ENCODE measurements at places on chromosomes 13 and 19.
A peak's percentile ranks its signal among the peaks of the same experiment; 100 is the strongest.

- DNase-seq = no peak
These were observed 16.8 kb downstream of the KBTBD7 start for GRCh38 chr13:41177616-41178015.

- peak; percentile 34 for DNase-seq
These were observed 6.9 kb downstream of the RAB8A start for GRCh38 chr19:16118489-16119033.

- no peak for DNase-seq
These were observed 9.9 kb downstream of the LYL1 start for GRCh38 chr19:13092606-13093235.

- no peak for DNase-seq
These were observed 18.1 kb downstream of the GADD45B start for GRCh38 chr19:2494084-2494446.

GRCh38 chr19:55493052-55493644 is 4.9 kb downstream of the SSC5D start:
- no peak for DNase-seq

DNA sequence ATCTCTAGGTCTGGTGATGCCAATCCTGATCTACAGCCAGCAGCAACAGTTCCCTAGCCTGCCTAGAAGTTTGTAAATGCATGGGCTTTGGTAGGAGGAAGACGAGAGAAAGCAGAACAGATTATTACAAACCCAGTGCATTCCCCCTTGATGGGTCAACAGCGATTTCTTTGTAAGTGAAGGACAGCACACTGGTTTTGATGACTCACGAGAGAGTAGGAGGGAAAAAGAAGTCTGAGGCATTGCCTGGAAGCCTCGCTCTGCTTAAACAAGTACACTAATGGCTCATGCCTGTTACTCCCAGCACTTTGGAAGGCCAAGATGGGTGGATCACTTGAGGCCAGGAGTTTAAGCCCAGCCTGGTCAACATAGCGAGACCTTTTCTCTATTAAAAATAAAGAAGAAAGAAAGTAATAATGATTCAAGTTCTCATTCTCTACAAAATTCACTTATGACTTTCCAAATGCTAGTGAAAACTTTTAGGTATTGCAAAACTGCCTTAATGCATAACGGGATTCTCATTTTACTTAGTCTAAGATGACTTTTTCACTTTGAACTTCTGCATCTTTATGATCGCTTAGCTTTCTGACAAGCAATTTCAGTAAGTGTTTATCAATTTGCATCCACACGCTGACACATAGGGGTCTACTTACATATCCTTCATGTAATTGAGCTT is 47.7 kb upstream of the USPL1 start:
- no peak for DNase-seq

GRCh38 chr13:113989585-113990300 is 15.9 kb upstream of the C13orf46 start:
- DNase-seq = no peak

GRCh38 chr13:39335721-39336120 is 267.3 kb downstream of the LHFPL6 start:
- no peak for DNase-seq

DNA sequence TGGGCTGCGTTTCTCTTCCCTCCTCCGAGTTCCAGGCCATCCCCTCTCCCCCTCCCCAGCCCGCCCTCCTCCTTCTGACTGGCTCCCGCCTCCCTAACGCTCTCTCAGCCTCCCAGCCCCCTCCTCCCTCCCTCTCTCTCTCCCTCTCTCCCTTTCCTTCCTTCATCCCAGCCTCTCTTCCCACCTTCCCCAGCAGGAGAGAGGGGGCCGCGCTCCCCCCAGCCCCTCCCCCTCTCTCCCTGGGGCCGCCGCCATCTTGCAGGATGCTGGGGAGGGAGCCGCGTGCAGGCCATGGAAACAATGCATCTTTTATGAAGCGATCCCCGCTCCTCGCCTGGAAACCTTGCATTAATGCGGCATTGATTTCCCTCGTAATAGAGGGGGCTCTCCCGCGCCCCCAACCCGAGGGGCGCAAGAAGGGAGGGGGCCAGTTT is 42.6 kb upstream of the ADGRL1 start:
- DNase-seq = peak; percentile 25

GRCh38 chr19:1061987-1062386 is 5.0 kb upstream of the ARHGAP45 start:
- no peak for DNase-seq

GRCh38 chr13:43835701-43836100 is 43.8 kb downstream of the CCDC122 start:
- no peak for DNase-seq

DNA sequence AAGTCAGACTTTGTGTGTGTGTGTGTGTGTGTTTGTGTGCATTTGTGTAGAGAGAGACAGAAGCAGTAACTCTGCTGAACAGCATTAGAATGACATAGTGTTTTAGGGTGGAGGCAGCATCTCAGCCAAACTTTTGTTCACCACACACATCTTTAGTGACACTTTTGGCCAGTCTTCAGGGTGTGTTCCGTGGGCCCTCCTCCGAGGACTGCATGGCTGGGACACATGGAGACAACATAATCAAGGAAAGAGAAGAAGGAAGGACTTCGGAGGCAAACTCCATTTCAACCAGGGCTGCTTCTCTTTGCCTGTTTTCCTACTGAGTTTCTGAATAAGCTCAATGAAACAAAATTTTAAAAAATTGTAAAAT is 205.1 kb downstream of the LHFPL6 start:
- no peak for DNase-seq

- DNase-seq = no peak
These were observed 30.1 kb upstream of the METTL21C start for GRCh38 chr13:102724923-102725322.

- DNase-seq = no peak
These were observed 494.3 kb downstream of the FOXO1 start for GRCh38 chr13:40172149-40172591.

DNA sequence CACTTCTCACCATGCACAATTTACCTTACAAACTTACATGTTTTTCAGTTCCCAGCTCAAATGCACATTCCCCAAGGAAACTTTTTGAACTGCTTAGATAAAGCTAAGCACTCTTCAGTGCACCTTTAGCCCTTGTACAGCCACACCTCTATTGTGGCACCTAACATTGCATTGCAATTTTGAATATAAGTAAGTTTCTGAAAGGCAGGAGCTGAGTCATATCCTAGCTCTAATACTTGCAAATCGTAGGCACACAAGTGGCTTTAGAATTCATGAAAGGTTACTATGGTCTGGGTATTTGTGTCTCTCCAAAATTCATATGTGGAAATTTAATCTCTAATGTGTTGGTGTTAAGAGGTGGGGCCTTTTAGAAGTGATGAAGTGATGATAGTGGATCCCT is 4.9 kb upstream of the ESD start:
- DNase-seq = no peak

- no peak for DNase-seq
These were observed 5.9 kb downstream of the SHD start for GRCh38 chr19:4284974-4285373.

DNA sequence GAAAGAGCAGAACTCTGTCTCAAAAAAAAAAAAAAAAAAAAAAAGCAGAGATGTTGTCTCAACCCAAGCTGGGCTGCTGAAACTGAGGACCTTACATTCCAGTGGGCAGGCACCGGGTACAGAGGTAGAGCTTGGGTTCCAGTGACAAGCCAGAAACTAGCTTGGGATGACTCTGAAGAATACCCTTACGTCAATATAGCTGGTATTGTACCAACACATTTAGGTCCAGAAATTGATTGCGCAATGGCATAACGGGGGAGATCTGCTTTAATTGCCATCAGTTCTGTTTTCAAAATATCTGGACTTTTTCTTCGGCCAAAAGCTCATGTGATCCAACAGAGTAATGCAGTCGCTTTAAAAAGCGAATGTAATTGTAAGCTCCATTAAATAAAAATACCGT is 103.1 kb upstream of the UBL3 start:
- no peak for DNase-seq

GRCh38 chr13:48000559-48001113 is 437 bp downstream of the SUCLA2 start:
- no peak for DNase-seq

DNA sequence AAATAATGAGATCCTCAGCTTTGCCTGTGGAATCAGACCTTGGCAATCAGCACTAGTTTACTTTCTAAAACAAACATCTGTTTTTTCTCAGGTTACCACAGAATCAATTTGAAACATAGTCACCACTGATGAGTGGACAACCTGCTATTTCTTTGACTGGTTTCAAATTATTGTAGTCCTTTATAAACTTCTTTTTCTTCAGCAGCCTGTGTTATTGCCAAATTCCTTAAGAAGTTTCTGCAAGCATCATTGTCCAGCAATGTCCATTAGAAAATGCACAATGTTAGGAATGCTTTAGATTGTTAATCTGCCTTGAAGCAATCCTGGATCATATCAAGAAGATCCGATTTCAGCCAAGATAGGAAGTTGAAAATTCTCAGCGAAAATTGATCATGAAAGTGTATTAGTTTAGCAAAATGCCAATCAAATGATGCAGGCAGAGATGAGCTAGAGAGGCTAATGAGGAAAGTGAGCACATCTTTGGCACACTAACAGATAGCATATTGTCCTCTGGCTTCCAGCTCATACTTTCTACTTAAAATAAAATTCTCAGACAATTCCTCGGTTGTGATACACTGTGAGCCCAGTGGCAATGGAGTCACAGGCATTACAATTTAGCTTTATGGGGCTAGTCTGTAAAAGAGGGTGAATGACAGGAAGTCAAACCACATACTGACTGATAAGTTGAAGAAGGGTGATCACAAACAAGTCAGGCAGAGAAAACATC is 270.6 kb downstream of the SLITRK6 start:
- no peak for DNase-seq

- no peak for DNase-seq
These were observed 3.1 kb downstream of the SLC25A15 start for GRCh38 chr13:40792284-40793051.

DNA sequence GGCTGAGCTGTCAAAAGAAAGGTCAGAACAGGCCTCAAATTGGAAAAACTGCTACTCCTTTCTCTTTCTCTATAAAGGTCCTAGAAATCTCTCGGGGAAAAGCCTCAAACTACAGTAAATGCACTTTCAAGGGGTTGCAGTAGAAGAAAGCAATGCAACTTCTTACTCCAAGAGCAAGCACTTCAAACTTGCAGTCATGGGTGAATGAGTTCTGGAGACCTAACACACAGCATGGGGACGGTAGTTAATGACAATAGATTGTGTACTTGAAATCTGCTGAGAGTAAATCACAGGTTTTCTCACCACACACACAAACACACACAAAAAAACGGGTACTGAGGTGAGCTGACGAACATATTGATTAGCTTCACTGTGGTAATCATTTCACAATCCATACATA is 11.8 kb downstream of the TUBGCP3 start:
- no peak for DNase-seq

DNA sequence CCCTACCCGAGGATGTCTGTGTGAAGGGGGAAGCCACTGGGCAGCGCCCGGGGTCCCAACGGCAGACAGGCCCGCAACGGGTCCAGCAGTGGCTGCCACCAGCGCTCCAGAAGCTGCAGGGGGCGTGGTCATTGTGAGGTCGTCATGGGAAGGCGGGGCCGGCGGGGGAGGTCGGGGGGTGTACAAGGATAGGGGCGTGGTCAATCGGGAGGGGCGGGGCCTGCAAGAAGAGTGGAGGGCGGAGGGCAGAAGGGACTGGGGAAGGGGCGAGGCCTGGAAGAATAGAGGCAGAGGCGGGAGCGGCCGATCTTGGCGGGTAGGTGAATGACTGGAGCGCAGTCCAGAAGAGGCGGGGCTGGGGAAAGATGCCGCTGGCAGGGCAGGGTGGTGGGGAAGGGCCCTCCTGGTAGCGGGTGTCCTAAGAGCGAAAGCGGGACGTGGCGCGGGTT is 4.4 kb downstream of the FUZ start:
- peak; percentile 67 for DNase-seq

DNA sequence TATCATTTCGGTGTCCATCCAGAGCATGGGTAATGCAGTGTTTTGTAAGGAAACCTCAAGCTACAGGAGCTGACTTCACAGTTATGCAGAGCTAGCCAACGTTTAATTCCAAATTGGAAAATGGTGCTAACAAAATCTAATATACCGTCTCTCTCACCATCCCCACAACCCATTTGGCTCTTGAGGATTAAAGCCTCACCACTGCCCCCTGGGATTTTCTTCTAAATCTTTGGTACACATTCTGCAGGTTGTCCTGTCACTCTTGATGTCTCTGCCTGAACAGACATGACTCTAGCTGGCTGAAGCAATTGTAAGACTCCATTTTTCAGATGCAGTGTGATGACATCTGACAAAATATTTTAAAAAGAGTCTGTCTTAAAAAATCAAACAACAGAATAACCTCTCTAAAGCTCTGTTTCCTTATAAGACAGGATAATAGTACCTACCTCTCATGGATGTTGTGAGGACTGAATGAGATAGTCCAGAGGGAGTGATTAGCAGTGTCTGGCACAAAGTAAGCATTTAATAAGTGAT is 451.8 kb downstream of the SUCLA2 start:
- DNase-seq = no peak

- DNase-seq = no peak
These were observed 39.6 kb downstream of the ANKRD10 start for GRCh38 chr13:110875241-110875640.

DNA sequence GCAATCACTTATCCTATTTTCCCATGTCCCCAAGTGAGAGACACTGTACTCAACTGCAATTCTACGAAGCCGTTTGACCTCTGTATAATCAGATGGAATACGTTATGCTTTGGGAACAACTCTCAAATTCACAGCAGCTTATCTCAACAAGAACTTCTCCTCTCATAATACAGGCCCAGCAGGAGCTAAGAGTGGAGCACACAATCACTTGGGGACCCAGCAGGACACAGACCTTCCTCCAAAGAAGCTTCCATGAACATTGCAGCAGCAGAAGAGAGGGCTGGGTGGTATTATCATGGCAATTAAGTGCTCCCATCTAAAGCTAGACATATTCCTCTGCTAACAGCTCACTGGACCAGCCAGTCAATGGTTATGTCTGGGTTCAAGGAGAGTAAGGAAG is 428.3 kb upstream of the MIR17HG start:
- DNase-seq = no peak

- DNase-seq = no peak
These were observed 55.0 kb downstream of the GGACT start for GRCh38 chr13:100533588-100534041.

GRCh38 chr13:111908981-111909380 is 158.0 kb upstream of the SOX1 start:
- no peak for DNase-seq

GRCh38 chr19:10182847-10183246 is 11.9 kb downstream of the DNMT1 start:
- DNase-seq = no peak

- DNase-seq = no peak
These were observed 6.3 kb downstream of the VSTM2B start for GRCh38 chr19:29532097-29532496.

- DNase-seq = no peak
These were observed 3.2 kb downstream of the STX10 start for GRCh38 chr19:13146763-13147563.

- DNase-seq = no peak
These were observed 238.4 kb upstream of the PRR20A start for GRCh38 chr13:56902276-56902675.

DNA sequence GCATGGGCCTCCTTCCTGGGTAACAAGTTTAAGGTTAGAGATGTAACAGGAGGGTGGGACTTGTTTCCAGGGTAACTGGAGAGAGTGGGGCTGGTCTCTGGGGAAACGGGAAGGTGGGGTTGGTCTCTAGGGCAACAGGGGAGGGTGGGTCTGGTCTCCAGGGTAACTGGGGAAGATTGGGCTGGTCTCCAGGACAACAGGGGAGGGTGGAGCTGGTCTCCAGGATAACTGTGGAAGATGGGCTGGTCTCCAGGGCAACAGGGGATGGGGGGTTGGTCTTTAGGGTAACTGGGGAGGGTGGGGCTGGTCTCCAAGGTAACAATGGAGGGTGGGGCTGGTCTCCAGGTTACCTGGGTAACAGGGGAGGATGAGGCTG is 36.5 kb downstream of the SPTBN4 start:
- no peak for DNase-seq

Data from activated CD4-positive, alpha-beta T cell treated with anti-CD3 and anti-CD28 coated beads, Interleukin-2, amount 50 U/mL, for 24 hours (primary cell).